Testis (tissue), 5 donors: ENCODE measurements at places on chromosomes 3 and 15. TPM values are rescaled to one million over a fixed set of nuclear protein-coding genes. Genes with fewer than 3 reads are reported as not detected.

RAB6B gene
- polyA plus RNA-seq: 8.6 TPM

DNA sequence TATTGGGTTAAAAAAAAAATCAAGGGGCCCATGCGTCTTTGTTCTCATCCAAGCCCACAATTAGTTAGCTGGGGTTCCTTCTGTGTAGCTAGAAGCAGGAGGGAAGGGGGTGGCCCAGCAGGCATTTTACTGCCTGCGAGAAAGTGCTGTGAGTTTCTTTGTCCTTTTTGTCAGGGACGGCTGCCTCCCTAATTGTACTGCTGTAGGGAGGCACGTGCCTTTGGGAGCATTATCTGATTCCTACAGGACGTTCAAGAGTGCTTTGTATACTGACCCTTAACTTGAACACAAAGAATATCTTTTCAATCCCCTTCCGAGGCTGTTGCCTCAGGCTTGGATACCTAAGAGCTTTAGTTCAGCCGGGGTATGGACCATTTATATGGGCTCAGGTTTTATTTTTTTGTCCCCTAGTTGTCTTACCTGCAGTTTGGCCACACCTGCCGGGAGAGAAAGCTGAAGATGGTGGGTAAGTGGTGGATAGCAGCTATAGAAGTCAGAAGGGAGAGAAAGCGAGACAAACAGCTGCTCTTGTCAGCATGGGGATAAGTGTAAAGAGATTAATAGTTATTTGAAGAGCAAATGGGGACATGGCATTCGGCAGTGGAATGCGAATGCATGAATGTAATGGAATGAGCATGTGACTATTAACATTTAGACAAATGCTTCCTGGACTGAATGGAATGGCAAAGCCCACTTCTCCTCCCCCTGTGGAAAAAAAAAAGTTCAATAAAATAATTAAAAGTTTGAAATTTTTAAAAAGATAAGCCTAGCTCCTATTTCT lies 175.2 kb downstream of the TP63 start:
- DNase-seq: no peak

SI gene
- polyA plus RNA-seq: 2.9 TPM

DNA sequence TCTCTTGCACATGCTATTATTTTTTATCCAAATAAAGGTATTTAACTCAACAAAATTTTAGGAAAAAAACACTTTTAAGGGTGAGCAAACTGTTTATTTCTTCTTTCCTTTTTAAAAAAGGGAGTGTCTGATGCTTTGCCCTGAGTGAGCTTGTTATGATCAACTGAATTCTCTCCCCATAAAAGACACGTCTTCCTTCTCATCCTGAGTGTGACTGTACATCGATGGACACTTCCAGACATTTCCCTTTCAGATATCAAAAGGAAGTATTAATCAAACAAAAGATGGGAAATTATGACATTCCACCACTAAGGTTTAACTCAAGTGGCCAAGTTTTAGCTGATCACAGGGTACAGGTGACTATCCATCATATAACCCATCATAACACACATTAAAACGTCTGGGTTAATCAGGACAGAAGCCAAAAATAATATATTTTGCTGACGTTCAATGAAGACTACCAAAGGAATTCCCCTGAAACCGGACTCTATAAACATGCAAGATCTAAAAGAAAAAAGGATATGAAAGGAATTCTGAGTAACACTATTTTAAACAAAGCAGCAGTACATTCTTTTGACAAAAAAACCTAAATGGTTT lies 354.8 kb downstream of the MECOM start:
- no peak for DNase-seq
